Dorsolateral prefrontal cortex (tissue), 122 donors: ENCODE measurements at places on chromosomes 13 and 19. TPM values are rescaled to one million over a fixed set of nuclear protein-coding genes. Genes with fewer than 3 reads are reported as not detected.

The VASP gene
- total RNA-seq = 19.7 TPM

The FREM2 gene
- total RNA-seq = 3.5 TPM

The KRTDAP gene
- not detected for total RNA-seq

The AP2S1 gene
- total RNA-seq = 173 TPM

The NECTIN2 gene
- 20.8 TPM for total RNA-seq

The LILRB2 gene
- 1.9 TPM for total RNA-seq

The GRIN3B gene
- total RNA-seq = not detected

The DNAAF3 gene
- total RNA-seq = 1.1 TPM

The LRG1 gene
- total RNA-seq = 1.2 TPM

The CGB8 gene
- total RNA-seq = not detected

The PCDH20 gene
- total RNA-seq = 14.9 TPM

The GPR4 gene
- total RNA-seq = 2.5 TPM

The ZNF135 gene
- total RNA-seq = 12.5 TPM

The IFNL4 gene
- total RNA-seq = not detected

The ZNF841 gene
- 28.5 TPM for total RNA-seq

The FAM216B gene
- 0.26 TPM for total RNA-seq

The PSG3 gene
- total RNA-seq = not detected

The ZNF677 gene
- 14.7 TPM for total RNA-seq

The FCER2 gene
- not detected for total RNA-seq

The IL12RB1 gene
- 2.9 TPM for total RNA-seq

The ZNF160 gene
- 37.7 TPM for total RNA-seq

The POU2F2 gene
- total RNA-seq = 15.1 TPM

The ADAT3 gene
- 5.3 TPM for total RNA-seq

The TMC4 gene
- 1.6 TPM for total RNA-seq

The COX7A1 gene
- 56.4 TPM for total RNA-seq

The RFPL4A gene
- total RNA-seq = not detected

The KL gene
- 1.1 TPM for total RNA-seq

The SIAH3 gene
- total RNA-seq = 3.2 TPM

The PTPRH gene
- total RNA-seq = 2.3 TPM

The POU4F1 gene
- total RNA-seq = 0.17 TPM

The KCNRG gene
- total RNA-seq = not detected

The ZNF324B gene
- 9.6 TPM for total RNA-seq

The KLHL1 gene
- 1.3 TPM for total RNA-seq

The NANOS3 gene
- total RNA-seq = 17.3 TPM

The DHDH gene
- total RNA-seq = 1.5 TPM

The TGFBR3L gene
- total RNA-seq = 27.8 TPM

The KCNJ14 gene
- total RNA-seq = 1.8 TPM

The B3GNT3 gene
- not detected for total RNA-seq

The URAD gene
- not detected for total RNA-seq
